ENCODE measurements at places on chromosomes 1 and 21.

DNA sequence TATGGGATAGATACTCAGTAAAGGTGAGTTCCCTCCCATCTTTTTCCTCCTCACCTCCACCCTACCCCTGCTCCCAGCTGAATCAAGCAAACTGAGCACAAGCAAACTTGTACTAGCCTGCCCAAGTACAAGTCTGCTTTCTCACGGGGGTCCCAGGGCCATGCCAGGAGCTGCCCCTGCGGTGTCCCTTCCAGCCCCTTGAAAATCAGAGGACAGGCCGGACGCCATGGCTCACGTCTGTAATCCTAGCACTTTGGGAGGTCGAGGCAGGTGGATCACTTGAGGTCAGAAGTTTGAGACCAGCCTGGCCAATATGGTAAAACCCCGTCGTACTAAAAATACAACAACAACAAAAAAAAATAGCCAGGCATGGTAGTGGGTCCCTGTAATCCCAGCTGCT lies 17.5 kb upstream of the IFFO2 start:
- no peak for DNase-seq

- DNase-seq: no peak
Measured at GRCh38 chr1:58626293-58626692, 49.2 kb upstream of the TACSTD2 start.

DNA sequence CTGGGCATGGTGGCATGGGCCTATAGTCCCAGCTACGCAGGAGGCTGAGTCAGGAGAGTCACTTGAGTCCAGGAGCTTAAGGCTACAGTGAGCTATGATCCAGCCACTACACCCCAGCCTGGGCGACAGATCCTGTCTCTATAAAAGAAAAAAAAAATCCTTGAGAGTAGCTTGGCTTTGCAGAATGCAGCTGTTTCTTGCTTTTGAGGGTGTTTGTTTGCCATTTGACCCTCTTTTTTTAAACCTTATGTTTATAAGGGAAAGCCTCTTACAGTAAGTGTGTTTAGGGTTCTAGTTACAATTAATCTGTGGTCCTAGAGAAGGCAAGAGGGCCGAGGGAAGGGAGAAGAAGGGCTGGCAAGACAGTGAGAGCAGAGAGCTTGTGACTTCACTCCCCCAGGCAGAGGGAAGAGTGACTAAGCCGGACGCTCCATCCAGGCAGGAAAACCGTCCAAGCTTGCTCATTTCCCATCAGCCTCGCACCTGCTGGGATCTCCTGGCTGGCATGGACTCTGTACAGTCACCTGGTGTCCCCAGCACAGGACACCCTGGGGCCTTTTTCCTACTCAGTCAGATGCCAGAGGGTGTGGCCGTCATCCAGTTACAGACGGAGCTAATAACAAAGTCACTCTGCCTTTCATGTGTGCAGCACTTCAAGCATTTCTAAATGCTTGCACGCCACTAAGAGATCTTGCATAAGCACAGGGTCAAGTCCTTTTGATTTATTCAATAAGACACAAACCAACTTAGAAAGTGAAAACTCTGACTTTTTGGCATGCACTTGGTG lies 55.5 kb upstream of the PSEN2 start:
- no peak for DNase-seq

DNA sequence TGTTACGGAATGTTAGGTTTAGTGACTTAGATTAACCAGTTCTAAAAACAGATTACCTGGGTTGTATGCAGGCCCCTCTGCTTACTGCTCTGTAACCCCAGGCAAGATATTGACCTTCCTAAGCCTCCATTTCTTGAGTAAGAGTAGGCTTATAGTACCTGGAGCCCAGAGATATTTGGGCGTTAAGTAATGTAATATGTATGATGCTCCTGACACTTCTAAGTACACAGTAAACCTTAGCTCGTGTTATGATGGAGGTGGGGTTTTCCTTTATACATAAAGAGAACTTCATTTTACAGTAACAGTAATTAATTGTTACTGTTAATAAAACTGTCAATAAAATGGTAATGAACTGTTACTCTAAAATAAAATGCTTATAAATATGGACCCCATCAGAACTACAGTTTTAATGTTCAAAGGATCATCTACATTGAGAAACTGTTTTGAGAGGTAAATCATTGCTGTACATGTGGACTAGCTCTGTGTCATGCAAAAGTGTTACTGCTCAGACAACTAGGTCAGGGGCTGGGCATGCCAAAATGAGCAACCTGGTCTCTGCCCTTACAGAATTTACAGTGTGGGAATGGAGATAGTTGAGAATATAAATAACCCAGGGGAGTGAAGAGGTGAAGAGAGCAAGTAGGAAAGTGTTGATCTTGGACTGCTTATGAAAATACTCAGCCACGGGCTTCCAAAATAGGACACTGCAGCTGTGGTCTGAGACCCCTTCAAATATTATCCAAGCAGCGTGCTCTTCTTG lies 26.6 kb downstream of the LRRC8C start:
- DNase-seq: no peak

DNA sequence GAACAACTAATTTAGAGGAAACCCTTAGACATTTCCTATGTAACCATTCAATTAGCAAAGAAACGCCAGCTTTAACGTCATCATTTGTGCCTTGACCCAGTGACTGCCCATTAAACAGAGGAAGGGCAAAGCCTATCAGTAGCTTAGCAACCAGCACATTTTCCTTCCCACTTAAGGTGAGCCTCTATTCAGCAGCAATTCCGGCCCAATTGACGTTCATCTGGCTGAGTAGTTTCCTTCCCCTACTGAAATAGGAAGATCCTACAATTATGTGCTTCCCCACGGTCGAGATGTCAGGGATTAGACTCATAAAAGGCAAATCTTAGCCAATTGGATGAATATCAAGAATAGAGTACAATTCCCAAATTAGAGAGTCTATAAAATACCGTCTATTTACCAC lies 482.1 kb upstream of the ADAMTS5 start:
- DNase-seq: no peak
